ENCODE measurements at places on chromosomes 5 and 9.

DNA sequence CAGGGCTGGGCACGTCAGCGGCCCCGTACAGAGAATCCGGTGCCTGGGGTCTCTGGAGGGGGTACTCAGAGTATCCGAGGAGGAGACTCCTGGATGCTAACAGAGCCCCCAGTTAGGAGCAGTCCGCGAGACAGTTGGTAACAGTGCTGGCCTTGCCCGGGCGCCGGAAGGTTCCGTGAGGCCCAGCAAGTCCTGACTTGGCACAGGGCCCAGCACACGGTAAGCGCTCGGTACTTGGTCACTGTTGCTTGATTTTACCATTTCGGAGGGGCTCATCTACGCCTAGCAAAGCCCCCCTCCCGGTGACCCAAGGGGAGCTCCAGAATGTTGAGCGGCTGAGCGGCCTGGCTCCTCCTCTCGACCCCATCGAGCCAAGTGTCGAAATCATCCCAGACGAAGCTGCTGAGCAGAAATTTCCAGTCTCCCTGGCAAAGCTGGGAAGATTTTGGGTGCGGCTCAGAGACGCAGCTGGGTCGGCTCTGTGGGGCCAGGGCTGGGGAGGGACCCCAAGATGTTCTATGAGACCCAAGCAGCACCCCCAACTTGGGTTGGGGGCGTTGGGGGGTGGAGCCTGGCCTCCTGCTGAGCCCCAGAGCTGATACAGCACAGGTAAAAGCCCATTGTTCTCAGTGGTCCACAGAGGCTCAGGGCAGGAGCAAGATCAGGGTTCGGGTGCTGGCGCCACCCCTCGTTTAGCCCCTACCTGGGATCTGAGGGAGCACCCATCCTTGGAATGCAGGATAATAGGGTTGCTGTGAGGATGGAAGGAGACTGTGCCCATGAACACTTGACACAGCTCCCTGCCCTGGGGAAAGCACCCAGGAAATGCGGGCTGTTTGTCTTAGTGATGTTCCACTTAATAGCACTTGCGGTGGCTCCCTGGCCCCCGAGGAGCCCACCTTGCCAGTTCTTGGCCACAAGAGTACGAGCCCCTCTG, 137.2 kb downstream of the C9orf50 start:
- no peak for DNase-seq

- peak; percentile 95 for DNase-seq
Measured at GRCh38 chr5:91162534-91163381, 220.4 kb downstream of the ARRDC3 start.

GRCh38 chr5:112965733-112966306, 10.8 kb upstream of the DCP2 start:
- DNase-seq = no peak

GRCh38 chr9:71895955-71896354, 15.0 kb downstream of the ABHD17B start:
- no peak for DNase-seq

DNA sequence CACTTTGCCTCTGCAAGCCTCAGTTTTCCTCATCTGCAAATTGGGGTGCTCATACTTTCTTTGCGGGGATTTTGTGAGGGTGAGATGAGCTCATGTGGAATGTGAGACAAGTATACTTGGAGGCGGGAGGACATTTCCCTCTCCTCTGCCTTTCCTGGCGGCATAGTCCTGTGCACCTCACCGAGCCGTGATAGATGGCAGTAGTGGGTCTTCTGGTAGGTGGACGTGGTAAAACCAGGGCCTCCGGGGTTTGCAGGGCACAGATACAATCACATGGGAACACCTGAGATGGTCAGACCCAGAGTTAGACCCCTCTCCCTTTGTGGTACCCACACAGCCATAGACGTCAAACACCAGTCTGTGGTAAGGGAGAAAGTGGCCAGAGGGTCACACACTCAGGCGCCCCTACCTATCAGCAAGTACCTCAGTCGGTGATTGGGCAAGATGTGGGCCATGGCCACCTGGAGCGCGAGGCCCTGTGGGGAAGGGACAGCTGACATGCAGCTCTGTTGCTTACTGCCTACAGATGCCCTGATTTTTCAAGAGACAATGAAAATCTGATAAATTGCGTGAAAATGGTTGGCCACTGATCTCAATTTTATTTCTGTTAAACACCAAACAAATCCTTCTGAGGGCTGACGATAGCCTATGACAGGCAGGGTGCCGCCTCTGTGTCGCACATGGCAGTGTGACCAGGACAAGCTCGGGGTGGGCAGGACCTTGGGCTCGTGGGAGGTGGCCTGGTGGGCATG, 9.9 kb downstream of the ERGIC1 start:
- DNase-seq = no peak

GRCh38 chr5:152437866-152438265, 32.8 kb upstream of the NMUR2 start:
- DNase-seq = no peak
